ENCODE measurements at places on chromosomes 3 and 15. TPM values are rescaled to one million over a fixed set of nuclear protein-coding genes. Genes with fewer than 3 reads are reported as not detected.
A peak's percentile ranks its signal among the peaks of the same experiment; 100 is the strongest.

SKIL gene
- 36.2 TPM for total RNA-seq

SLC6A11 gene
- total RNA-seq: not detected

DNA sequence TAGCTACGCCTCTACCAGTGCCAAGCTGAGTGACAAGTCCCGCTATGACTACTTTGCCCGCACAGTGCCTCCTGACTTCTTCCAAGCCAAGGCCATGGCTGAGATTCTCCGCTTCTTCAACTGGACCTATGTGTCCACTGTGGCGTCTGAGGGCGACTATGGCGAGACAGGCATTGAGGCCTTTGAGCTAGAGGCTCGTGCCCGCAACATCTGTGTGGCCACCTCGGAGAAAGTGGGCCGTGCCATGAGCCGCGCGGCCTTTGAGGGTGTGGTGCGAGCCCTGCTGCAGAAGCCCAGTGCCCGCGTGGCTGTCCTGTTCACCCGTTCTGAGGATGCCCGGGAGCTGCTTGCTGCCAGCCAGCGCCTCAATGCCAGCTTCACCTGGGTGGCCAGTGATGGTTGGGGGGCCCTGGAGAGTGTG, 5.7 kb downstream of the GRM2 start:
- H3K27me3 ChIP-seq: peaks cover 5% of the 10 kb centered on the region
- H3K27ac ChIP-seq: no peak overlapping the region
- DNase-seq: no peak
- peaks cover 7% of the 10 kb centered on the region for H3K4me1 ChIP-seq
- H3K4me3 ChIP-seq: no peak overlapping the region
- H3K36me3 ChIP-seq: peaks cover 2% of the 10 kb centered on the region

SMAD3 gene
- total RNA-seq: 47.4 TPM

SLC2A2 gene
- total RNA-seq: not detected

DNA sequence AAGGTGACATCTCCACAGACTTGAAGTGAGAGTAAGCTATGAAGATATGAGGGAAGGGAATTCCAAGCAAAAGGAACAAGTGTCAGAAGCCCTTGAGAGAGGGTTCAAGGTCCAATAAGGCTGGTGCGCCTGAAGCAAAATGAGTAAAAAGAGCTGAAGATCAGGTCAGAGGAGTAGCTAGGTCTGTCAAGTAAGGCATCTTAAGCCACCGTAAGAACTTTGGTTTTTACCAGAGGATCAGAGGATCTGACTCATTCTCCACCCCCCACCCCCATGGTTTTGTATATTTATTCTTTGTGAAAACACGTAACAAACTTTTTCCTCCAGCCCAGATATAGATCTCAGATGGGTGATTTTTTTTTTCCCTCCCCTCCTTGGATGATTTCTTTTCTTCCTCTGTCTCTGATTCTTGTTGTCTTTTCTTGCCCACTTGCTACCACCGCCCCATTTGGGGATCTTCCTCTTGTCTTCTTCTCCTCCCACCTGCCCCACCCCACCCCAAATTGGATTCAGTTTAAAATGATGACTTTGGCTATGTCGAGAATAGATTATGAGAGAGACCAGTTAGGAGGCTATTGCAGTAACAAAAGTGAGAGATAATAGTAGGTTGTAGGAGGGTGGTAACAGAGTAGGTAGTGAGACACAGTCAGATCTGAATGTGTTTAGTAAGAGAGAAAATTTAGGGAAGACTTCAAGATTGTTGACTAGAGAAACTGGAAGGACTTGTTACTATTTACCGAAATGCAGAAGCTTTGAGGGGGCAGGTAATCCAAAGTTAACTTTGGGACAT, 6.1 kb downstream of the TRMT10C start:
- peak overlapping the region; percentile 76 for H3K27ac ChIP-seq
- peaks cover 32% of the 10 kb centered on the region for H3K36me3 ChIP-seq
- H3K27me3 ChIP-seq: no peaks in the 10 kb centered on the region
- peaks cover 96% of the 10 kb centered on the region for H3K4me1 ChIP-seq
- H3K4me3 ChIP-seq: peak overlapping the region; percentile 73

GRCh38 chr3:81871358-81872155, 110.1 kb upstream of the GBE1 start:
- no peaks in the 10 kb centered on the region for H3K36me3 ChIP-seq
- no peak for DNase-seq
- no peaks in the 10 kb centered on the region for H3K4me1 ChIP-seq

DNA sequence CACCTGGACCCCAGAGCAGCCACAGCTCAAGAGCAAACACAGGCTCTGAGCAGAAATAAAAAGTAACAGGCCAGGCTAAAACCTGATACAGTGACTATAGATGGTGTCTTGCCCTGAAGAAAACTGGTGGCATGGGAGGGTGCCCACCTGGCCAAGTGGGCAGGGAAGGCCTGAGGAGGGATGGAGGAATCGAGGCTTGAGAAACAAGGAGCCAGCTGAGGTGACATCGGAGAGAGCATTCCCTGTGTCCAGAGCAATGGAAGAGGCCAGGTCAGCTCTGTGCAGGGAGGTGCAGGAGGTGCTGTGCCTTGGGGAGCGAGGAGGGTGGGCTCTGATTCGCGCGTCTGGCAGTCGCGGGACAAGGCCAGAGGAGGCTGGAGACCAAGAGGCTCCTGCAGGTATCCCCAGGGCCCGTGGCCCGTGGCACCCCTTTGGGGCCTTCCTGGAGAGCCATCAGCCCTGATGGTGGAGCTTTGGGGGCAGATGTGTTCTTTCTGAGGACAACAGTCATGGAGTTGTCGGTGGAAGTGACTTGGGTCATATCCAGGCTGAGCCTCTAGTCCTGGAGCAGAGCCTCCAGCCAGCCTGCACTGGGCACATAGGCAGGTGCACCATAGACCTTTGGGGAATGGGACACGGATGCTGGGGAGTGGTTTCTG, 56.1 kb downstream of the PLXNA1 start:
- no peaks in the 10 kb centered on the region for H3K4me1 ChIP-seq
- no peak overlapping the region for H3K27ac ChIP-seq
- H3K27me3 ChIP-seq: no peaks in the 10 kb centered on the region
- no peak overlapping the region for H3K4me3 ChIP-seq
- no peaks in the 10 kb centered on the region for H3K36me3 ChIP-seq

NTRK3 gene
- total RNA-seq: 8.9 TPM

UQCC5 gene
- total RNA-seq: 7.4 TPM

GOLGA8G gene
- total RNA-seq: not detected

CCRL2 gene
- total RNA-seq: 3.2 TPM

- no peaks in the 10 kb centered on the region for H3K4me1 ChIP-seq
- peaks cover 2% of the 10 kb centered on the region for H3K36me3 ChIP-seq
- DNase-seq: peak; percentile 8
These were observed 57.0 kb upstream of the NR2F2 start for GRCh38 chr15:96273317-96274086.

Data from activated T-cell treated with anti-CD3 and anti-CD28 coated beads, Interleukin-2, amount 50 U/mL, for 72 hours (primary cell).